NCI-H1930 (cell line): ENCODE measurements at places on chromosomes 11 and 22.

DNA sequence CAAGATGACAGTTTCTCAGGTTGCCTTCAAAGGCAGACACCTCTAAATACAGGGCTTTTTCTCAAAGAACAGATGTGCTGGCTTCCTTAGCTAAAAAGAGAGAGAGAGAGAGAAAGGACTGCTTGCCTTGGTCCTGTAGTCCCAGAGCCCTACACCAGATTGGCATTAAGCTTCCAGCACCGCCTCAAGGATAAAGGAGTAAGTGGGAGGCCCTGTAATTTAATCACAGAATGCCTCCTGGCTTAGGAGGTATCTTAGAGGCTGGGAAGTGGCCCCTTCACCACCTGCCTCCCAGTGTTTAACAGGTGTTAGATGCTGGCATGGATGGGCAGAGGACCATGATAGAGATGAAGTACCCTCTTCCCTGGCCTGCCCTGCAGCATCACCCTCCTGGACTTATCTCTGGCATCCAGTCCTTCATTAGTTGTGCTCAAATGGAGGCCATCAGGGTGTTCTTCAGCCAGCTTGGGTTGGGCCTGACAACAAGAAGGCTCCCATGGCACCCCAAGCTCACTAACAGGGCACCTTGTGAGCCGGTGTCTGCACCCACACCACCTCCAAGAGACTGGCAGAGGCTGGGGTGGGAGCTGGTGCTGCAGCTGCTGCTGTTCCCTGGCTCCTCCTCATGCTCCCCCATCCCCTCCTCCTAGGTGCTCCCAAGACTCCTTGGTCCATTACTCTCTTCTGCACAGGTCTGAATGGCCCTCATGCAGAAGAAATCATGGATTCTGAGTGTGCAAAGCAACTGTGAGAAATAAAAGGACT, 32.5 kb downstream of the ABCC8 start:
- no peak for DNase-seq

DNA sequence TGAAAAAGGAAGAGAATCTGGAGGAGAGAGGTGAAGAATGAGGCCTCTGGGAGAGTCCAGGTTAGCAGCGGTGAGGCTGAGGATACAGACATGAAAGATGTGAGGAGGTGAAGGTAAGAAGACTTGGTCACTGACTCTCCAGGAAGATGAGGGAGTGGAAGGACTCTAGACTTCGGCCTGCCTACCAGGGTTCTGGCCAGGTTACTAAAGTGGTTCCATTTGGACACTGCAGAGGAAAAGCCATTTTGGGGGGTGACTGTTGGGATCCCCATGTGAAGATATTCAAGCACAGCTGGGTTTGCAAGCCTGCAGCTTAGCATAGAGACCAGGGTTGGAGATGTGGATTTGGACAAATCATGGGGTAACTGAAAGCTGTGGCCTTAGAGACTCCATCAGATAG, 7.8 kb downstream of the DCHS1 start:
- DNase-seq, result no peak

DNA sequence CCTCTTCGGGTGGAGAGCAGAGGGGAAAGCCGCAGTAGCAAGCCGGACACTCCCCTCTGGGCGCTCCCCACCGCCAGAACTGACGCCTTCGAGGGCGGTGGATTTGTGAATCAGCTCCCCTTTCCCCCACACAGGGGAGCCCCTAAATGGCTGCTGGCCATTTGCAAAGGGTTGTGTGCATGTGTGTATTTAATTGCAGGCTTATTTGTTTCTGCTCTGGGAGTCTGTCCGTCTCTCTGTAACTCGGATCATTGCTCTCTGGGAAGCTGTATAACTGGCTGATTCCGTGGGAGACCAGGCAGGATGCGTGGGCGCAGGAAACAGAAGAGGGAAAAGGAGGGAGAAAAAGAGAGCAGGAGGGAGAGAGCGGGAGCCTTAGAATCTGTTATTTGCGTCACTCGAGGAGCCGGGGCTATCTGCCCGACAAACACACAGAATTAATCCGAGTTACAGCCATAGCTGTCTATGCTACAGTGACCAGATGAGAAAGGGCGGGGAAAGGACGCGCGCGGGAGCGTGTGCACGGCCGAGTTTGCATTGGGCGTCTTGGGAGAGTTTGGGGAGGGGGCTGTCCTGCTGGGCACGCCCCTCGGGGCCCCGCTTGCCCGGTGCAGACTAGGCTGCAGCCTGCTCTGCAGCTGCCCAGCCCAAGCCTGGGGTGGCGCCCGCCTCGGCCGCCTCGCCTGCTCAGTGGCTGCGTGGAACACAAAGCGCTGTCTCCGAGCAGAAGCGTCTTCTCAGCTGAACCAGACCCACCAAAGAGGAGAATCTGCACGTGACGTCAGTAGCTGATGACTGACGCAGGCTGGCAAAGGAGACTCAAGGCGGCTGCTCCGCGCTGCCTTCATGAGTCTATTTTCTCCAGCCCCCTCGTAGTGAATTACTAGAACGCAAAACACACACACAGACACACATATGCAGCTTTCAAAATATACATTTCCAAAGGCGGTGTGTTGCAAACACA, 105.3 kb upstream of the HSD17B12 start:
- DNase-seq, result peak; percentile 80

DNA sequence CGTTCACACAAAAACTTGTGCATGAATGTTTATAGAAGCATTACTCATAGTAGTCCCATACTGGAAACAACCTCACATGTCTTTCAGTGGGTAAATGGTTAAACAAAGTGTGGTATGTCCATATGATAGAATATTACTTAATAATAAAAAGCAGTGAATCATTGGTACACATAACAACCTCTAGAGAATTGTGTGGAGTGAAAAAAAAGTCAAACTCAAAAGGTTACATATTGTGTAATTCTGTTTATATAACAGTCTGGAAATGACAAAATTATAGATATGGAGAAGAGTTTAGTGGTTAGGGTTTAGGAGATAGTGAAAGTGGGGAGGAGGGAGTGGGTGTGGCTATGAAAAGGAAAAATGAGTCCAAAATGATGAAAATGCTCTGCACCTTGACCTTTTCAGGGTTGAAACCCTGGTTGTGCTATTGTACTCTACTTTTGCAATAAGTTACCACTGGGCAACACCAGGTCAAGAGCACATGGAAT, 243.4 kb upstream of the DDI1 start:
- no peak for DNase-seq

GRCh38 chr22:37647928-37648327, 8.5 kb downstream of the SH3BP1 start:
- no peak for DNase-seq

DNA sequence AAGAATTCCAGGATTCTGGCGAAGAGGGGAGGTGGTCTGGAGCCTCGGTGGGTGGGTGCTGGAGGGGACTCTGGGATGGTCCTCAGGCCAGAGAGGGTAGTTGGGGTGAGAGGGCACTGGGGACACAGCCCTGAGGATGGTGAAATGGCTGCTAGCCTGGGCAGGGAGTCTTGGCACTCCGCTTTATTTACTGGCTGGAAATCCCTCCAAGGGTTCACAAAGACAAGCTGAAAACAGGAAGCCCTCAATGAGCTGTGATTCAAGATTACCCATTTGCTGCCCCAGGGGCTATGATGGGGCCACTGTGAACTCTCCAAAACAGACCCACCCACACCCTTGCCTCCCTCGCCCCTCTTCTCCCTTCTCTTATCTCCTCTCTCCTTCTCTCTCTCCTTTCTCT, 71.9 kb downstream of the FBXO7 start:
- no peak for DNase-seq

DNA sequence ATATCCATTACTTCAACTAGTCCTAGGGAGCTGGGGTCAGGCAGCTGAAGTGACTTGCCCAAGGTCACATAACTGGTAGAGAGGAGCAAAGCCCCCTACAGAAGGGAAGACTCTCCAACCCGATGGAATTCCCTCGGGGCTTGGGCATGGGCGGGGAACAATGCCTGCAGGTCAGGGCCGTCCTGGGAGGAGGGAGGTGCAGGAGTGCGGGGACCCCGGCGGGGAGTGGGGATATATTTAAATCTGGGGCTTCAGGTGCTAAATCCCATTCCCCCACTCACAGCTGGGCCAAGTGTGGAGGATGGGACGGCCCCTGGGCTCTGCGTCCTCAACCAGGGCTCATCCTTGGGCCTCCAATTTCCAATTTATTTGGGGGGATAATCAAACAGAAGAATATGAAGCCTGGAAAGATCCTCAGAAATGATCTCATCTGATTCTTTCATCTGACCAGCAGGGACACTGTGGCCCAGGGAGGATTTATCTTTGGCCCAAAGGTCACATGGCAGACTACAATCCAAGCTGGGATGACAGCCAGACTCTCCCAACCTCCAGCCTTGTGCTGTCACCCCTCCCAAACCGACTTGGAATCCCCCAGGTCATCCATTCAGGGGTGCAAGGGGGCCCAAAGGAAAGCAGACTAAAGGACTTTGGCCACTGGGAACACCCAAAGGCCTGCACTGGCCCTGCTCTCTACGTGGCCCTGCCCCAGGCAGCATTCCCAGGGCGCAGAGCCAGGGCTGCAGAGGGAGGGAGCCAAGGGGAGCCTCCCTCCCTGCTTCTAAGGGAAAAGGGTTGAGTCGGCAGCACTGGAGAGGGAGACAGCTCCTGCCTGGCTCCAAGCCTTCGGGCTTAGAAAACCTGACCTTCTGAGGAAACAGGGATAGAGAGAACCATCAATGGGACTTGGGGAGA, 8.7 kb upstream of the C1QTNF6 start:
- DNase-seq, result no peak

- no peak for DNase-seq
These were observed 698.5 kb downstream of the KCNA4 start for GRCh38 chr11:29318134-29318845.

GRCh38 chr22:46290121-46290842, 6.4 kb upstream of the GTSE1 start:
- DNase-seq, result no peak

DNA sequence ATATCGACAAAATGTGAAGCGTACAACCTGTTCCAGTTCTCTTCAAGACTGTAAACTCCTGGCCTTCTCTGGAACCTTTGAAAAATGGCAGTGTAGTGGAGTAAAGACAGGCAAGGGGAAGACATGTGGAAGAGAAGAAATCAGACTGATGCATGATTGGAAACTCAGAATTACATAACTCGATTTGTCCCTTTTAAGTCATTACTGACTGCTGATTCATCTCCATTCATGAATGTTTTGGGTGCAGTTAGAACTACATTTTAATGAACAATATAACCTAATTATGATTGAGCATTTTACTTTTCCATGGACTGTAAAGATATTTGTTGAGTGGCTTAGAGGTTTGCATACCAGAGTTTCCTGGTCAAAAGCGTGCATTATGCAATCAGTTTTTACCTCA, 32.9 kb downstream of the FAT3 start:
- no peak for DNase-seq

DNA sequence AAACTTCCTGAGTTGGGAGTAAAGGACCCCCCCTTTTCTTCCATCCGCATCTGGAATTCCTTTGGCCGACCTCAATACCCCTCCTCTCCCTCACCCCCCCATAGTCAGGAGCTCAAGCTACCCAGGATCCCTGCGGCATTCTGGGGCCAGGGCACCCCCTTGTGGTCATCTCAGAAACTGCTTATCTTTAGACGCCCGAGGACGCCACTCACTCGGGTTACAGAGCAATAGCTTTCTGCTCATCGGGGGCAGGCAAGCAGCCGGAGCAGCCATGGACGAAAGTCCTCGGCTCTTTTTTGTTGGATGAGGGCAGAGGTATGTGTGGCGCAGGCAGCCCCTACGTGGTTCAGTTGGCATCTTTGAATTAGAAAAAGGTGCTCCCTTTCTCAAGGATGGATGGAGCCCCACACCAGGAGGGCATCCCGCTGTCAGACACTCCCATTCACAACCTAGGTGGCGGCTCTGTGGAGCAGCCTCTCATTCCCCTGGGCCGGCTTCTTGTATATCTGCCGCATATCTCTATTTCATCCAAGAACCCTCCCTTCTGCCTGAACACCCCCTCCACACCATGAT, 2.3 kb downstream of the C1QTNF5 start:
- DNase-seq, result peak; percentile 77

- no peak for DNase-seq
These were observed 3.0 kb downstream of the RPS25 start for GRCh38 chr11:119015054-119015611.

DNA sequence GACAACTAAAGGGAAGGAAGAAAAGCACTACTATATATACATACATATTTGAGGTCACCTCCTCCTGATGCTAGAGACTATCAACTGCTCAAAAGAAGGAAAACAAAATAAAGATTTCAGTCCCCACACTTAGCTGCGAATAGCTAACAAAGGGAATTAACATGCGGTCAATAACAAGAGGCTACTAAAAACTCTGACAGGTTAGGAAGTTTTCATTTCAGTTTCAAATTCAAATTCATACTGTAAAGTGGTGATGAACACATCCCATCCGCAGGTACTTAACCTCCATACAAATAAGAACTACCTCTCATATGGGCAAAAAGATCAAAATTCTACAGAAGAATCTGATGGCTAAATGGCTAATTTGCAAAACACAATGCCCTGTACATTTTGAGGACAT, 2.6 kb downstream of the NAP1L4 start:
- DNase-seq, result no peak

DNA sequence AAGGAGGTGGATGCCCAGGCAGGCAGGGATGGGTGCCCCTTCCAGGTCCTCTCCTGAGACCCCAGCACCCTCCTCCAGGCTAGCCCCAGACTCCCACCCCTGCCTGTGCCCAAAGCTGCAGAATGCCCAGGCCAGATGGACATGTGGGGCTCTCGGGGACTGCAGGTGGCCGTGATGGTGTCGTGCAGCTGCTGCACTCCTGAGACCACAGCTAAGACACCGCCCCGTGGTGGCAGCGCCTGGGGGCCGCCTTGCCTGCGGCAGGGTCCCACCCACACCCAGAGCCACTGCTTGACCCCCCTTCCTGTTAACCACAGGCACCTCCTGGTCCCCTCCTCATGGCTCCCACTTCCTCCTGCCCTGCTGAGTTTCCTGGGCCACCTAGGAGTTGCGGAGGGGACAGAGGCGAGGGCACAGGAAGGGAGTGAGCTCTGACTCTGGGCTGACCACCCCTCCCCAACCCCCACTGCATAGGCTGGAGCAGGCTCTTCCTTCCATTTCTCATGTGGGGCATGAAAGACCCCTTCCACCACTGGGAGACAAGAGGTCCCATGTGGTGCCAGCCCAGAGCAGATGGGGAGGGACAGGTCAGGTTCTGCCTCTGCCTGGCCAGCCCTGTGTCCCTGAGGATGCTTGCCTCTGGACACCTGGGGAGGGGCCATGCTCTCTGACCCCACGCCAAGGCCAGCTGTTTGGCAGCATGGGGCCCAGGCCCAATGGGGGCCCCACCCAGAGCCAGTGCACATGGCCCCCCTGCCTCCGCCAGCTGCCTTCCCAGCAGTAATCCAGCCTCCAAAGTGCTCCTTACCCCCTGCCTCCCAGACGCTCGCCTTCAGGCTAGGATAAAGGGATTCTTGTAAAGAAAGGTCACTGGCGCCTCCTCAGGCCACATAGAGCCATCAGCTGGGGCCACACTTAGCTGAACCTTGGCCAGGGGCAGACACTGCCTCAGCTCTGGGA, 29.3 kb downstream of the OSBPL5 start:
- DNase-seq, result no peak
